ENCODE measurements at places on chromosomes 3 and 15.

DNA sequence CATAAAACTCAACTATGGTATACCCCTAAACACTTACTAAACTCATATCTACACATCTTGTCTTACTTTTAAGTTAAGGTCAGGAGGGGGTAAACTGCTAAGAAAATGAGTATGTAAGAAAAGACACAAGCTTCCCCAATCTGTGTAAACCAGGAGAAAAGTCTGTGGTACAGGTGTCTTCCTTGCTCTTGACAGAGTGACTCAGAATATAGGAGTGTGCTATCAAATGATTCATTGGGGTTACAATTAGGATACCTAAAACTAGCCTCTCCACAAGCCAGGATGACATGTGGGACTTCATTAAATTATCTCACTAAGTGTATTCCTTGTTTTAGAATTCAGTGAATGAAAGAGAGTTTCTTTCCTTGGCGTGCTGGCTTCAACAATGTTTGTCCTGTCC lies 274.8 kb downstream of the BBX start:
- no peak for DNase-seq

DNA sequence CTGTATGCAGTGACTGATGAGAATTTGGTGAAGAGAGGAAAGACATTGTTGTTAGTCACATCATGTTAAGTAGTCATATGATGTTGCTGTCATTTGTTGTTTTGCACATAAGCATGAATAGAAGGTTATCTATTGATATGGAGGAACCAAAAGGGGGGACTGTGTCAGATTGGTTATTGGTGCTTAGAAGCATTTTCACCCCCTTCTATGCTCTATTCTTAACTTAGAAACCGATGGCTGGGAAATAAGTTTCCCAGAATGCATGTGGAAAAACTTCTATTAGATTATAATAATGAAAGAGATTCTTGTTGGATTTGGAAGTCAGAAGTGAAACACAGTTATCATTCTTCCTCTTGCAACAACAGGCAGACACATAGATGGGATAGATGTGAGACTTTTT lies 33.2 kb upstream of the CADM2 start:
- DNase-seq: no peak

- no peak for DNase-seq
Measured at GRCh38 chr3:42662813-42663535, 9.5 kb downstream of the ZBTB47 start.

- no peak for DNase-seq
Measured at GRCh38 chr3:43953380-43953779, 262.6 kb downstream of the ABHD5 start.

DNA sequence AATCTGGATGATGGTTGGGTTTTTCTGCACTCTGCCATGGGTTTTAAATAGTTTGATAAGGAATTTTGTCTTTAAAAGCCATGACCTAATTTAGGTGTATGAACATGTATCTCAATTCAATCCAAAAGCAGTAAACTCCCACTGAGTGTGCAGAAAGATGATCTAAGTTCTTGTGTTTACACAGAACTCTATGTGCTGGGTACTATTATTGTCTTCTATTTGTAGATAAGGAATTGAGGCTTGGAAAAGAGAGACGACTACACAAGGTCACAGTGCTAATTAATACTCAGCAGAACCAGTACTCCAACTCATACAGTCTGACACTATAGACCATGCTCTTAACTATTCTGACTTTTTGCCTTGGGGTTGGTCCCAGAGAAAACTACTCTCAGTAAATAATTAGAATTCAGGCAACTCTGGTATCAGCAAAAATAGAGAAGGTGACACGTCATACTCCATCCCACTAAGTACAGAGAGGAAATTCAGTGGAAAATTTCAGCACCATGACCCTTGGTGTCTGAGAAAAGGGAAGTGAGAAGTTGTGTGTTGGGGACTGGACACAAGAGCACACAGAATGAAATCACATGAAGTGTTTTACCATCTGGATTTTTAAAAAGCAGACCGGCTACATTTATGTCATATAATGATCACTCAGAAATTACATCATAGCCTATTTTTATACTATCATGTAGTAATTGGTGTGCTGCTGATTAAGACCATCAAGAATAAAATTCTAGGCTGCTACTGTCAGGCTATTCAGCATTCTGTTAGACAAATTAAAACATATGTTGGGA lies 18.3 kb upstream of the MYH15 start:
- DNase-seq: no peak

- DNase-seq: no peak
Measured at GRCh38 chr15:86316216-86316615, 236.5 kb downstream of the AGBL1 start.

GRCh38 chr3:190088890-190089289 lies 31.8 kb downstream of the P3H2 start:
- DNase-seq: no peak

GRCh38 chr15:77019521-77020331 lies 24.8 kb downstream of the PSTPIP1 start:
- DNase-seq: no peak

Measured in fibroblast of gingiva (primary cell).